ENCODE measurements at places on chromosomes 5 and 9.

GRCh38 chr5:54136516-54137440 is 173.6 kb downstream of the ARL15 start:
- no peak for DNase-seq

GRCh38 chr9:95845751-95846150 is 29.7 kb upstream of the ERCC6L2 start:
- no peak for DNase-seq

- no peak for DNase-seq
These were observed 10.9 kb upstream of the RXFP3 start for GRCh38 chr5:33925278-33925677.

DNA sequence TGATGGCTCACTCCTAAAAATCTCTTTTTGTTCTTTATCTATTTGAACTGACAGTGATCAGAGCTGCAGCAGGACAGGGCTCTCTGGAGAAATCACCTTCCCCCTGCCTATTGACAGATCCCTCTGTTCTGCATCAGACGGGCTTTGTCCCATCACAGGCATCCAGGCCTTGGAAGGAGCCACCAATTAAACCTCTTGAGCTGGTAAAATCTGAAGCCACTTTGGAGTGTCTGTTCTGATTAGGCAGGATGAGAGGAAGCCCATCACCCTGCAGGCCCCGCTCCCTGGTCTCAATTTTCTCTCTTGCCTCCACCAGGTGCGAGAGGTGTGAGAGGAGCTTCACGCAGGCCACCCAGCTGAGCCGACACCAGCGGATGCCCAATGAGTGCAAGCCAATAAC is 97.7 kb downstream of the PRDM6 start:
- DNase-seq, result no peak

All from HS-5 (cell line).